ENCODE measurements at places on chromosomes 2 and 18.

DNA sequence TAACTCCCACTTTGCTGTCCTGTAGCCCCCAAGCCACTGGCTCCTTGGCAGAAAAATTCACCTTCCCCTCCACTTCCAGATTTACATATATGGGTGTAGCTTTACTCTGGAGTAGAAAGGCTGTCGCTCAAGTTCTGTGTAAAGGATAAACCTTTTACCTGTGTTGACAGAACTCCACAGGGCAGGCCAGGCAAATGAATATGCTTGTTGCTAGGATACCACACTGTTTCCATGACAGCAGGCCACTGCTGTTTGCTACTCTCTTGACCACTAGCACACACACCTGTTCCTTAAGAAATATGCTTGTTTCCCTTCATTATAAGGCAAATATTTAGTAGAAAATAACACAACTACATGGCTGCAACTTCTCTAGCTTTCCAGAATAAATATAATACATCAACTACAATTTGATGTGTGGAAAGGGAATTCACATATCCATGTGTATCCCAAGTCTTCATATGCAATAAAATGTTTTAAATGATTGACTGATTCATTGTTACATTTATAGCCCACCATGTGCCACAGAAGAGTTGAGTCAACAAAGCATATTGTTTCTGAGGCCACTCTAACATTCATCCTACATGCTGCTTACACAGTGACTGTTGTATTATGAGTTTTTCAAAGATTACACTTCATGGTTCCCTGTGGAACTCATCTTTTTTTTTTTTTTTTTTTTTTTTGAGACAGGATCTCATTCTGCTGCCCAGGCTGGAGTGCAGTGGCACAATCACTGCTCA is 56.2 kb upstream of the ROCK1 start:
- peak; percentile 89 for DNase-seq

DNA sequence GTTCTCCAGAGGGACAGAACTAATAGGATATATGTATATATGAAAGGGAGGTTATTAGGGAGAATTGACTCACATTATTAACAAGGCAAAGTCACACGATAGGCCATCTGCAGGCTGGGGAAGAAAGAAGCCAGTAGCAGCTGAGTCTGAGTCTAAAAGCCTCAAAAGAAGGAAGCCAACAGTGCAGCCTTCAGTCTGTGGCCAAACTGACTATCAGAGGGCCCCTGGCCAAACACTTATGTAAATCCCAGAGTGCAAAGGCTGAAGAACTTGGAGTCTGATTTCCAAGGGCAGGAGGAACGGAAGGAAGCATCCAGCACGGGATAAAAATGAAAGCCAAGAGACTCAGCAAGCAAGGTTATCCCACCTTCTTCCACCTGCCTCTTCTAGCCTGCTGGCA is 108.0 kb upstream of the LDLRAD4 start:
- no peak for DNase-seq

DNA sequence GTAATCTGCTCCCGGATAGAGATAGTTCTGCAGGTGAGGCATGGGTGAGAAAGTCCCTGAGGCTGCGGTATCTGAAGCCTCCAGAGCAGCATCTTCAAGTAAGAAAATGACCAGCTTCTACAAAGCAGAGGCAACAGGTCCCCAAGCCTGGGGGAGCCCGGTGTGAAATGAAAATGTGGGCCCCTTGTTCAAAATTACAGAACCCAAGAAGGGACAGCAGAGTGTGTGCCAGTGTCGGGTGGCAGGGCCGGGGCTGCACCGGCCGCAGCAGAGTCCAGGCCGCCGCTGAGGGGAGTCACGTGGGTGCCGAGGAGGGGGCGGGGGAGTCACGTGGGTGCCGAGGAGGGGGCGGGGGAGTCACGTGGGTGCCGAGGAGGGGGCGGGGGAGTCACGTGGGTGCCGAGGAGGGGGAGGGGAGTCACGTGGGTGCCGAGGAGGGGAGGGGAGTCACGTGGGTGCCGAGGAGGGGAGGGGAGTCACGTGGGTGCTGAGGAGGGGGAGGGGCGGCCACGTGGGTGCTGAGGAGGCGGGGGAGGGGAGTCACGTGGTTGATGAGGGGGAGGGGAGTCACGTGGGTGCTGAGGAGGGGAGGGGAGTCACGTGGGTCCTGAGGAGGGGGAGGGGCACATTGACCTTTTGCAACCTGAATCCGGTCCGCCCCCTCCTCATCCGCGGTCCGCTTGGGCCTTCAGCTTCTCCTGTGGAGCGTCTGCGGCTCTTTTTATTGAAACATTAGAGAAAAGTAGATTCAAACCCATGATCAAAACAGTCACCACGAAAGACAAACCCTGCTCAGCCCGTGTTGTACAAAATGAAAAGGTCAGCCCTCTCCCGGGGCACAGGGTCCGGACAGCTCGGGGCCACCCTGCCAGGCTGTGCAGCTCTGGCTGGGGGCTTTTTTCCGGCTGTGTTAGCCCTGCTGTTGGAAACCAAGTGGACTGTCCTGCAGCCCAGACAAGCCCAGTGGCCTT is 10.4 kb downstream of the COLEC11 start:
- DNase-seq = peak; percentile 31

DNA sequence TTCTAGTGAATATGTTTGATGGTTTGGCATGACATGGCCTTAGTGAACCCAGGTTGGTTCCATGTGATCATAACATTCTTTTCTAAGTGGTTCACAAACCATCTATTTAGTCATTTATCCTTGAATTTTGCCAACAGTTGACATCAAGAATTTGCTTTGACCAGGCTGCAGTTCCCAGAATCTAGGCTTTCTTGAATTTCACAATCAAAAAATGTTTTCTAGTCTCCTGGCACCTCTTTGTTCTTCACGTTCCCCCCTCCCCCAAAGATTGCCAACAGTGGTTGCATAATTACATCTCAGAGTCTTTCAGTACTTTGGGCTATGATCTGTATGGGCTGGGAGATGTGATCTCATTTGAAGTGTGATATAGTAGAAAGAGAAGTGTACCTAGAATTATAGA is 124.0 kb downstream of the GATA6 start:
- DNase-seq = no peak

DNA sequence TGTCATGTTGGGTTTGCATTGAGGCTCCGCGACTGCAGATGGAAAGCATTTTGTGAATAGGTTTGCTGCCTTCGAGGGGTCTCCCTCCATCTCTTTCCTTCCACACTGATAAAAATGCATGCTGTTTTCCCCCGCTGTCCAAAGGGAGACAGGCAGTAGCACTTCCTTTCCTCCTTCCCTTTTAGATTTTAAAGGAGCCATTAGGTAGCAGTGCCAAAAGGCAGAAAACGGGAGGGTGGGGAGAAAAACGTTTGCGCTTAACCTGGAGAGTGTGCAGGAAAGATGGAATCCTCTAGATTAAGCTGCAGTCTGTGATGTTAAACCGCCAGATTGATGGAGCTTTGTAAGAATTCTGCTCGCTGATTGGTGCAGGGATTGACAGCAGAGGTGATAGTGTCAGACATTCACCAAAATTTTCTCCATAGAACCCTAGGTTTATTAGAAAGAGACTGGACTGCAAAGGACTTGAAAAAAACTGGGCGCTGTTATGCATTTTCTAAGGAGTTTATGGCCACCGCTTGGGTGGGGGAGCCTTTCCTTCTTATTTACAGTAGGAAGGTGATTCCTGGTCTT is 688 bp downstream of the MAPRE2 start:
- peak; percentile 55 for DNase-seq

DNA sequence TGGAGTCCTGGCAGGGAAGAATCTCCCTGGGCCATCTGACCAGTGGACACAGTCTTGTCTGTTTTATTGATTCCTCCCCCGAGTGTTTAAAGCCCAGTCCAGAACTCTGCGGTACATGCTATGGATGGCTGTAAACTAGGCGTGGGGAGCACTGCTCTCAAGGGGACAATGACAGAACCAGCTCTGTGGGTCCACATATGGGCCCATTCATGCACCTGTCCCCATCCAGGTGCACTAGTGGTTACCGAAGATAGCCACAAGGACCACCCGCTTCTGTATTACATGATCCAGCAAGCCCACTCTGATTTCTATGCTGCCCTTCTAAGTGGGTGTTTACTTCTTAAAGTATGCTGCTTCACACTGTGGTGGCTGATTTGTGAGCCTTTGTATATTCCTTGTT is 21.0 kb downstream of the CHST10 start:
- DNase-seq = no peak

DNA sequence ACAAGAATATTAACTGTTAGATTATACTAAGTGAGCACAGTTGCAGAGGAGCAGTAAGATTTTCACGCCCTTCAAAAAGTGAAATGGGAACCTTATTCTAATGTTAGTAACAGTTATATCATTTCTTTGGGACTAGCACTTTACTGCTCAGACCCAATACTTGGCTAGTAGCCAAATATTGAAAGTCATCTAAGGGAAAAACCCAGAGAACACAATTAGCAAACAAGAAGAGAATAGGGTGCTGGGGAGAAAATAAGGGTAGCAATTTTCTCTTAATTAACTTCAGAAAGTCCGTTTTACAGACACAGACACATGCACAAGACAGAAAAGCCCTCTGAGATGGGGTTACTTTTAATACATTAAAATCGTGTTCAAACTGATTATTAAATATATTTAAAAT is 71.8 kb downstream of the ID2 start:
- DNase-seq = no peak

Measured in NCI-H1092 (cell line).